ENCODE measurements at places on chromosomes 1 and 21.
A peak's percentile ranks its signal among the peaks of the same experiment; 100 is the strongest.

DNA sequence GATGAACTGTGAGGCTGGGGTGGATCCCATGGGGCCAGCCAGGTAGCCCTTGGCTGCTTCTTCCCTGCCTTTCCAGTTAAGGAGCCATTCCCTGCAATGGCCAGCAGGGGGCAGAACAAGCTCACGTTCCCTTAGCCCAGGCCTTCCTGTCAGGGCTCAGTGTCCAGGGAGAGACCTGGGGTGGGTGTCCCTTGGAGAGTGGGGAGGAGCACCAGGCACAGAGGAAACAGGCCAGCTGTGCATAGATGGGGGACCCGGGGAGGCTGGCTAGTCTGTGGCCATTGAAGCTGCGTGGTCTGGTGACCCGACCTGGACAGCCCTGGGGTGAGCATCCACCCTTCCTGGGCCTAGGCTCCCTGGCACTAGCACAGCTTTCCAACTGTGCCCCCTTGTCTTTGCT lies 13.2 kb upstream of the EPS8L3 start:
- DNase-seq: peak; percentile 87

DNA sequence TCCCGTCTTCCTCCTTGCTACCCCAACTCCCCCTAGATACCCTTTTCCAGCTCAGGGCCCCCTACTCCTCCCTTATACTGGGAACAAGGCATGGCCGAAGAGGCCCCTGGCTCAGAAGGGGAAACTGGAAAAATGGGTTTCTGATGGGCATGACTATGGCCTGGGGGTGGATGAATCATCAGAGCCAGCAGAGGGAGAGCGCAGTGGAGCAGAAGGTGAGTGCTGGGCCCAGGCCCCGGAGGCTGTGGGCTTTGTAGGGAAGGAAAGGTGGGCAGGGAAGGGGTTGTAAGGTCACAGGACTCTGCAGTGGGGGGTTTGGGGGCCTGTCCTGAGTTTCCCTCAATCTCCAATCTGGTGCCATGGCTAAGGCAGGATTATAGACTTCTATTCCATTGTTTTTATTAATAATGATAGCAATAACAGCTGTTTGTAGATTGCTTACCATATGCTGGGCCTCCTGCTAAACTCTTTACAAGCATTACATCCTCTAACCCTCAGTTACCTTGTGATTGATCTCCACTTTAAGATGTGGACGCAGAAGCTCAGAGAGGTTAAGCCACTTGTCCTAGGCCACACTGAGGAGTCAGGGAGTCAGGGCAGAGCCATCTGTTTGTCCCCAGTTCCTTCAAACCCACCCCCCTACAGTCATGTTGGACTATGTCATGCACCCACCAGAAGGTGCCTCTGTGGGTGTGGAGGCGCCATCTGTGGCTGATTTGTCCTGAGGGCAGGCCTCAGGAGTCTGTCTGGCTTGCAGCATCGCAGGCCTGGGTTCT lies 36.2 kb upstream of the ZNF362 start:
- DNase-seq: no peak

GRCh38 chr1:201719812-201720521 lies 109.0 kb upstream of the IPO9 start:
- DNase-seq: no peak

GRCh38 chr1:26017606-26018005 lies 4.0 kb upstream of the EXTL1 start:
- DNase-seq: no peak

DNA sequence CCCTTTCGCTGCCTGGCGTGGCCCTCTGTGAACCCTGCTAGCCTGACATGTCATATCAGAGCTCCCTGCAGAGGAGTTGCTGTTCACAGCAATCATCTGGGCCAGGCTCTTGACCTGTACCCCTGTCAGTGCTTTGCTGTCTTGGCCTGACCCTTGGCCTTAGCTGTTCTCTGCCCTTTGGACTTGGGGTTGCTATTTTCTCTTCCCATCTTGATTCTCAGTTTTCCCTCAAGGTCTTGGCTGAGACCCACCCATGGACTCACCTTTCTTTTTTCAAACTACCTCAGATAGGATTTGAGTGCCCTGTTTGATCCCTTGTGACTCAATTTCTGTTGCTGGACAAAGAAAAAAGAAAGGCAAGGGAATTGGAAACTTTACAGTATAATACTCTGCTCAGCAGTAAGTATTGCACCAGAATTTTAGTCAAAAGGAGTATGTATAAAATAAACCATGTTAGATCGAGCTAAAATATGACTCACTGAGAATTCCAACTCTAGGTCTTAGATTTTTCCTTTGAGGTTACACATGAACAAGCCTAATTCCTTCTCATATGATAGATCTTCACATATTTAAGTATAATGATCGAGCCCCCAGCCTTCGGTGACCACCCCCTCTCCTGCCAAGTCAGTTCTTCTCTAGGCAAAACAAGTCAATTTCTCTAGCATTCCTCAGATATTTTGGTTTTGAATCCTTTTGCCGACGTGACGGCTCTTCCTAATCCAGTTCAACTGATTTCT lies 110.5 kb downstream of the NGF start:
- no peak for DNase-seq

GRCh38 chr1:167064621-167065020 lies 25.6 kb downstream of the GPA33 start:
- no peak for DNase-seq

DNA sequence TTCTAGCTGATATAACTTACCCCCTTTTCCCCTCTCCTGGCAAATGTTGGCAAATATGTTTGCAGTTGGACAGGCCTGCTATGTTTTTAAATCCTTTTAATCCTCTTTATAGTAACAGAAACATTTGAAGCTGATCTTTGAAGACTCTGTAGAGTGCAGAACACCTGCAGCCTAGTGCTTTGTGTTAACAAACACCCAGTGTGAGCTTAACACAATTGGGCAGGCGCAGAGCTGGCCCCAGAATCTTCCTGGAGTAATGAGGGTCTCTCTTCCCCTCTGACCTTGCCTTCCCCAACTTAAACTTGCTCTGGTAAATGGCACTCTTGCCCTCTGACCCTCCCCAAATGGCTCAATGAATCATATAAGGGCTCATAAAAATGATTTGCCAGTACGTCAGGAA lies 247.9 kb upstream of the LYPLAL1 start:
- no peak for DNase-seq

GRCh38 chr1:24910751-24911650 lies 19.1 kb downstream of the RUNX3 start:
- peak; percentile 87 for DNase-seq

DNA sequence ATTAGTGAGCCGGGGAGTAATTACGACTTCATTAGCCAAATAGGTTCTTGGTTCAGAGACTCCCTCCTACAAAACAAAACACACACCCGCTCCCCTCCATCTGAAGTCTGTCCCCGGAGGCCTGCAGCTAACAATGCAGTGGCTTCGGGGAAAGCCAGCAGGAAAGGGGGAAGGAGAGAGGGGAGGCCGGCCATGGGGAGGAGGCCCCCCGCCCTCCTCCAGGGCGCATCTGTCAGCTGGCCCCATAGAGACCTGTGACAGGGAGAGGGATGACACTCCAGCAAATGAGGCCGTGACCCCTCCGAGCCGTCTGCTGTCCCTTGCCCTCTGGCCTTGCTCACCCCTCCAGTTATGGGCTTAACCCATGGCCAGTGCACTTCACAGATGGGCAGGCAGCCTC lies 12.1 kb upstream of the CNTN2 start:
- DNase-seq: no peak

DNA sequence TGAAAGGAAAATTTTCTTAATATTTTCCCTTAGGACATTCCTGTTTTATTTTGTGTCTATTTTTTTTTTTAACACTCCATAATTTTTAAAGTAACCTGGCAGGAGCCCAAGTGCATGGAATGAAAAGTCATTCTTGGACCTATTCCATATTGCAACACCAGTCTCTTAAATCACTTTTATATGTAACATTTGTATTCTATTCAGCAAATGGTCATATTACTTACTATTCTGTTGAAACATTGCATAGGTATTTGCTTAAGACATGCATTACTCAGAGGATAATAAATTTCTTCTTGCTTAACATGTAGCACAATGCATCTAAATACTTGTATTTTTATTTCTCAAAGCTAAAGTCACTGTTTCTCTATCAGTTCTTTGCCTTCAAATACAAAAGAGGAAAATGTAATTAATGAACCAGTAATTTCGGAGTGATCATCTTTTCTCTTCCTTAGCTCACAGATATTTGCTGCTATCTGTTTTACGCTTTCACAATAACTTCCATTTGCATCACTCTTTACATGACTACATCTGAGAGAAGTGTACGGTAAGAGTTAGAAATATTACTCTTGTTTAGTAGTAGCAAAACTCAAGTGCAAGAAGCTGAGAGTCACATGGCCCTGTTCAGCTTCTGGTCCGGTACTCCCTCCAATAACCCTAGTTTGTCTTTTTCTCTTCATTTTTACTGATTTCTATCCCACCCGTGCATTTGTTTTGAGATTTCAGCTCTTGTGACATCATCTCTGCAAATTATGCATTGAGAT lies 394.8 kb downstream of the USP25 start:
- no peak for DNase-seq

GRCh38 chr1:203325026-203325417 lies 19.7 kb downstream of the BTG2 start:
- DNase-seq: peak; percentile 69

DNA sequence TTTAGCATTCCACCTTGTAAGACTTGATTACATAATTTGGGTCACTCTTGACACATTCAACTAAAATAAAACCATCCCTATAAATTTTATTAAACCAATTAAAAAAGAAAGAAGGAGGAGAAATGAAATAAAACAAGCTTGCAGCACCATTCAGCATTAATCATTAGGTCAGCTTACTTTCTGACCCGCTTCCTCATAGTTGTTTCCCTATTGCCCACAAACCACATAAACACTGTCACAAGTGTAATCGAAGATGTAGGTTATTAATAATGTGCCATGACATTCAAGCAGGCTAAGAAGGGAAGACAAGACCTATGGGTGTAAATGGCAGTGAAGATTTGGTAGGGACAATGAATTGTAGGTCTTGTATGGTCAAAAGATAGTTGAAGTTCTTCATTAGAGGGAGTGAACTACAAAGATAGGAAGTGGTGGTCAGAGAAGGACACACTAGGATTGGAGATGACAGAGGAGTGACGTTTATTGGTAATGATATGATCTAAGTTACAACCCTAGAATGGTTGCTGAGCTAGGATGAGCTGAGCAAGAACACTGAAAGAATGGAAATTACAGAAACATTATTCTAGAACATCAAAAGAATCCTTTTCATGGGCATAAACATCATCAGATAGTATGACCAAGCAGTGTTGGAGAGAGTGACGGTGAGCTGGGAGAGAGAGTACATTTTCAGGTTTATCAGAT lies 231.5 kb downstream of the KCNT2 start:
- DNase-seq: no peak

GRCh38 chr1:150560011-150560438 lies 10.8 kb downstream of the ADAMTSL4 start:
- peak; percentile 87 for DNase-seq

- DNase-seq: no peak
Measured at GRCh38 chr1:162882248-162882674, 21.3 kb upstream of the CCDC190 start.

GRCh38 chr1:183730886-183731573 lies 73.9 kb upstream of the RGL1 start:
- no peak for DNase-seq

GRCh38 chr1:187157552-187157951 lies 328.8 kb downstream of the PLA2G4A start:
- DNase-seq: no peak

All from stimulated activated CD8-positive, alpha-beta memory T cell treated with anti-CD3 and anti-CD28 coated beads, Interleukin-4, amount 100 ng/mL, for 48 hours (primary cell).